ENCODE measurements at places on chromosomes 16 and 17. TPM values are rescaled to one million over a fixed set of nuclear protein-coding genes. Genes with fewer than 3 reads are reported as not detected.
A peak's percentile ranks its signal among the peaks of the same experiment; 100 is the strongest.

SEPTIN1 gene
- total RNA-seq, result 7.2 TPM

FAM171A2 gene
- total RNA-seq, result 0.88 TPM

LITAFD gene
- total RNA-seq, result not detected

TMEM235 gene
- not detected for total RNA-seq

TLCD2 gene
- 8.3 TPM for total RNA-seq

TBC1D3I gene
- total RNA-seq, result not detected

NTN3 gene
- not detected for total RNA-seq

DNA sequence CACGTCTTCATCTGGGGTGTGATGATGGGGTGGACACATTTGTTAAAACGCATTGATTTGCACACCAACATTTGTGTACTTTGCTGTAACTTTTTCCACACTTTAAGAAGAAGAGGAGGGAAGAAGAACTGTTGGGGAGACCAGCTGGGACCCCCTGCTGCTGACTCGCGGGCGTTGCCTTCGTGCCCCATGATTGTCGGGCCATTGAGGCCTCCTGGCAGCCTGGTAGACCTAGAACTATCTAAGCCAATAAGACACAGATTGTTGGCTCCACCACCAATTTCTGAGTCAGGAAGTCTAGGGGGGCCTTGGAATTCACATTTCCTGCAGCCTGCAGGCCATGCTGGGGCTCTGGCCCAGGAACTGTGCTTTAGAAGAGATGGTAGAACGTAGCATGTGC is 105.5 kb downstream of the TNFRSF13B start:
- DNase-seq, result no peak

DNA sequence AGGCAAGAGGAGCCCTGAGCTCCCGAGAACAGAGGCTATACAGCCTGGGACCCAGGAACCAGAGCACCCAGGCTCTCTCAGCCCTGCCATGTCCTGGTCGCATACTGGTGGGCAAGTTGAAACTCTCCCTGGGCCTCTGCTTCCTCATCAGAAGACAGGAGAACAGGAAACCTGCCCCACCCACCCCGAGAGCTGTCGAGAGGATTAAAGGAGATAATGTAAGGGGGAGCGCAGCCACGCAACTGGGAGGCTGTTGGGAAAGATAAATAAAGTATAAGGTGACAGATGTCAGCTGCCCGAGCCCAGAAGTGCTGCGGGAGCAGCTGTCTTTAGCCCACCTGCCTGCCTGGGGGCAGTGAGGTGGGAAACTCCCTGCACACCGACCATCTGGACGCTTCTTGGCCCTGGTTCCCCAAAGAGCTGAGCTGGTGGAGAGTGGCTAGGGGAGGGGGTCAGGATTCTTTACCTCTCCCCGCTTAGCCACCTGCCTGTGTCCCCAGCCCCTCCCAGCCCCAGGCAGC is 6.8 kb downstream of the KIF19 start:
- no peak for DNase-seq

DNA sequence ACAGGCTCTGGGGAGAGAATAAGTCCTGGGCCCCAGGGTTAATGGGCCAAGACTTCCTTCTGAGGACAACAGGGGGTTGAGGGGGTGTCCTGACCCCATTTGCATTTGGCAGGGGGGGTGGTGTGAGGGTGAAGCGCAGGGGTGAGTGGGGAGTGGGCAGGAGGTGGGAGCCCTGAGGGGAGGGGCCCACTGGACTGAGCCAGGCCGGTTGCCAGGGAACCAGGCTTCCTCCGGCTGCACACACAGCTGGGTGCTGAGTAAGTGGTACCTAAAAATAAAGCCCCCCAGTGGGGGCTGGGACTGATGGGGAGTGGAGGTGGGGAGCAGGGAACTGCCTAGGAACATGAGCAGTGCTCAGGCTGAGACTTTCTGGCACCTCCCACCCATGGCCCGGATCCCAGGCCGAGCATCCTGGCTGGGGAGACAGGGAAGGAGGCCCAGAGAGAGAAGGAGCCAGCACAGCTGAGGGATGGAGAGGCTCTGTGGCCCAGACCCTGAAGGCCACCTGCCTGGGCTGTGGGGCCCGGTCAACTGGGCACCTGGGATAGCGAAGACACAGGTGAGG is 7.5 kb upstream of the RASD1 start:
- no peak for DNase-seq

DNA sequence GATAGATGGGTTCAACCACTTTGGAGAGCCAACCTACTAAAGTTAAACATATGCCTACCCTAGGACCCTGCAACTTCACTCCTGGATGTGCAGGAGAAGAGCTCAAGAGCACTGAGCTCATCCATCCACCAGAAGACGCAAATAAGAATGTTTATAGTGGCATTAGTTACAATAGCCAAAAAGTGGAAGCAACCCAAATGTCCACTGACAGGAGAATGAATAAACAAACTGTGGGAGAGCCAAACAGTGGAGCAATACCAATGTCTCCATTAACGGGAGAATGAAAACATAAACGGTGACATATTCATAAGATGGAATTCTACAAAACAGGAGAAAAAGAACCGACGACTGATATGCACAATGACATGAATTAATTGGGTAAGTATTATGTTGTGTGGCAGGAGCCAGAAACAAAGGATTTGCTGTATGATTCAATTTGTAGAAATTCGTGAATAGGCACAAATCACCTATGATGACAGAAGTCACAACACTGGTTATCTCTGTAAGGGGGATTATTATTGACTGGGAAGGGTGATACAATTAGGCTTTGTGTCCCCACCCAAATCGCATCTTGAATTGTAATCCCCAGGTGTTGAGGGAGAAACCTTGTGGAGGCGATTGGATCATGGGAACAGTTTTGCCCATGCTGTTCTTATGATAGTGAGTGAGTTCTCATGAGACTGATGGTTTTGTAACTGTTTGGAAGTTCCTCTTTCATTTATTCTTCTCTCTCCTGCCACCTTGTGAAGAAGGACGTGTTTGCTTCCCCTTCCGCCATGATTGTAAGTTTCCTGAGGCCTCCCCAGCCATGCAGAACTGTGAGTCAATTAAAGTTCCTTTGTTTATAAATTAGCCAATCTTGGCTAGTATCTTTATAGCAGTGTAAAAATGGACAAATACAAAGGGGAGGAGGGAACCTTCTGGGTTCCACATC is 57.9 kb upstream of the PLCG2 start:
- no peak for DNase-seq

DNA sequence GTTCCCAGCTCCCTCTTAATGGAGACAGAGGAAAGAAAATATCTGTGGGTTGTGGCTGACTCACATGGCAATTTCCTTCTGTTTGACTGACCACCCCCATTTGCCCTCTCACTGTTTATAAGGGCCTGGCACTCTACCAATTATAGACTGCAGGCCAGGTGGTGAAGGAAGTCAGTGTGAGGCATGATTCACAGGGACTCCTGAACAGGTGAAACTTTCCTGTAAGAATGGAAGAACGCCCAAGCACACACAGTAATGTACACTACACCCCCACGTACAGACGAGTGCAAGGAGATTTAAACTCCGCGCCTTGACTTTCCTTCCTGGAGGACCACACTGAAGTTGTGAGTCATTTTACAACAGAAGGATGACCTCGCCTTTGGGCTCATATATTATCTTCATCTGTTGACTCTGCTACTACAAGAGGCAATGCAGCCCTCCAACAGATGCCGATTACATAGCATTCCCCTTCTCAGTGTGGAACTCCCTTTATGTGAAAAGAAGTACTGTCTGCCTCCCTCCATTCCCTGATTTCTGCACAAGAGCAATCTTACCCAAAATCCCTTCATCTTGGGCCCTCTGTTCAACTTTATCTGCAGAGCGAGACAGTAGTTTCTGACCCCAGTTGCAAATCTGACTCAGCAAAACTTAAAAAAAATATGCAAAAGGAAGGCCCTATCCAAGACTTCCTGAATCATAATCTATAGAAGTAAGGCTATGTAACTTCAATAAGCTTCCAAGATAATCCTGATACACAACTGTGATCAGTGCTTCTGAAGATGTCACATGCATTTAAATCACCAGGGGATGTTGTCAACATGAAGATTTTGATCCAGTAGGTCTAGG is 163.6 kb downstream of the SHISA6 start:
- DNase-seq, result no peak

DNA sequence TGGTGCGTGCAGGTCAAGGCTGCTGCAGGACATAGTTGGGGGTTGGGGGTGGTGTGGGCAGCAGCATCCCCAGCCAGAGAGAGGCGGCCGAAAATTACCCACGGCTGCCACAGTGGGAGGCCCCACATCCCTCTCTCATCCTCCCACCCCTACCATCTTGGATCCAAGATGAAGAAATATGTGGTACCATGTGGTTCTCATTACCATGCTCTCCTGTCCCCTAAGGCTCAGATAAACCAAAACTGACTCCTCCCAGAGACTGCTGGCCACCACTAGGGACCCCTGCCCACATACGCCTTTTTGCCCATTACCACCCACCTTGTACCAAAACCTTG is 120.4 kb downstream of the HIC1 start:
- no peak for DNase-seq

DNA sequence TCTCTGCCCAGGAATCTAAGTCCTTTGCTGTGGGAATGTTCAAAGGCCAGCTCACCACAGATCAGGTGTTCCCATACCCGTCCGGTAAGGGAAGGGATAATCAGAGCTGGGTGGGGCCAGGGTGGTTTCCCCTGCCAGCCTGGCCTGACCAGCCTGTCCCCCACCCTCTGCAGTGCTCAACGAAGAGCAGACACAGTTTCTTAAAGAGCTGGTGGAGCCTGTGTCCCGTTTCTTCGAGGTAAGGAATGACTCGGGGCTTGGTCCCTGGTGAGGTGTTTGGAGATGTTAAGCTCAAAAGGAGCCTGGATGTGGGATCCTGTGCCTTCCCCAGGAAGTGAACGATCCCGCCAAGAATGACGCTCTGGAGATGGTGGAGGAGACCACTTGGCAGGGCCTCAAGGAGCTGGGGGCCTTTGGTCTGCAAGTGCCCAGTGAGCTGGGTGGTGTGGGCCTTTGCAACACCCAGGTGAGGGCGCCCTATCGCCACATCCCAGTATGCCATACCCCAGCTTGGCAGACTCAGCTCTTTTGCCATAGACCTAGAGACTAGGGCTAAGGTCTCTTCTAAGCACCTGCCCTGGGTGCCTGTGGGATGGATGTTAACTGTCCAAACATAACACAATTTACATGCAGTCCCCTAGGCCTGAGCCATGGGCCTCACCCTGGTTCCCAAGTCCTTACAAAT is 997 bp downstream of the ACADVL start:
- DNase-seq, result peak; percentile 57

DNA sequence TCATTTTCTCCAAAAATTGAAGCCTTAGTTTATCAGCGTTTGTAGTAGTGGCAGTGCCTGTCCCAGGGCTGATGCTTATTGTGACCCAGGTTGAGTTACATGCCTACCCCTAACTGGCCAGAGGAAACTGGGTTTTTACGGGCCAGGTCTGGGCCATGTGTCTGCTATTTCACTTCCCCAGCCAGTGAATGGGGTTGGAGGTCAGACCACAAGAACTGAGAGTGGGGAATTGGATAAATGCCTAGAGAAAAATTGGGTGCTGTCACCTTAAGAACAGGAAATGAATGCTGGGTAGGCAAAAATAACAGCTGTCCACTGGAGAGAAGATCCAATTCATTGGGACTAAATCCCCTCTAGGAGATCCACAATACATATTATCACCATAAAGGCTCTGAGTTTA is 5.2 kb downstream of the ADPRM start:
- no peak for DNase-seq

GRCh38 chr17:56604691-56605290 is 11.3 kb downstream of the NOG start:
- no peak for DNase-seq

- DNase-seq, result no peak
These were observed 14.4 kb upstream of the APPBP2 start for GRCh38 chr17:60540460-60540859.

DNA sequence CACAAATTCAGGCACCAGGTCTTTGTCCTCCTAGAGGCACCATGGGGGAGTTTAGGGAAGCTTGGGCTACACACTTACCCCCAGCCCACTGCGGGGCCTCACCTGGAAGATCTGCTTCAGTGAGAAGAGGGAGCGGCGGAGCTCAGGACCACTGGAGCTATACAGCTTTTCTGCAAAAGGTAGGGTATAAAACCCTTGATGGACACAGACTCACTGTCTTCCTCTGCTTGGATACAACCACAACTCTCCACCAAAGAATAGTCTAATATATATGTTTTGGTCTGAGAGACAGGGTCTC is 9.1 kb downstream of the FHOD1 start:
- no peak for DNase-seq

- DNase-seq, result peak; percentile 54
These were observed 15.1 kb downstream of the NQO1 start for GRCh38 chr16:69711115-69711740.

All from Peyer's patch (tissue), 4 donors.